ENCODE measurements at places on chromosomes 2 and 18.
A peak's percentile ranks its signal among the peaks of the same experiment; 100 is the strongest.

- DNase-seq, result no peak
These were observed 118.8 kb downstream of the SETBP1 start for GRCh38 chr18:44799382-44799906.

DNA sequence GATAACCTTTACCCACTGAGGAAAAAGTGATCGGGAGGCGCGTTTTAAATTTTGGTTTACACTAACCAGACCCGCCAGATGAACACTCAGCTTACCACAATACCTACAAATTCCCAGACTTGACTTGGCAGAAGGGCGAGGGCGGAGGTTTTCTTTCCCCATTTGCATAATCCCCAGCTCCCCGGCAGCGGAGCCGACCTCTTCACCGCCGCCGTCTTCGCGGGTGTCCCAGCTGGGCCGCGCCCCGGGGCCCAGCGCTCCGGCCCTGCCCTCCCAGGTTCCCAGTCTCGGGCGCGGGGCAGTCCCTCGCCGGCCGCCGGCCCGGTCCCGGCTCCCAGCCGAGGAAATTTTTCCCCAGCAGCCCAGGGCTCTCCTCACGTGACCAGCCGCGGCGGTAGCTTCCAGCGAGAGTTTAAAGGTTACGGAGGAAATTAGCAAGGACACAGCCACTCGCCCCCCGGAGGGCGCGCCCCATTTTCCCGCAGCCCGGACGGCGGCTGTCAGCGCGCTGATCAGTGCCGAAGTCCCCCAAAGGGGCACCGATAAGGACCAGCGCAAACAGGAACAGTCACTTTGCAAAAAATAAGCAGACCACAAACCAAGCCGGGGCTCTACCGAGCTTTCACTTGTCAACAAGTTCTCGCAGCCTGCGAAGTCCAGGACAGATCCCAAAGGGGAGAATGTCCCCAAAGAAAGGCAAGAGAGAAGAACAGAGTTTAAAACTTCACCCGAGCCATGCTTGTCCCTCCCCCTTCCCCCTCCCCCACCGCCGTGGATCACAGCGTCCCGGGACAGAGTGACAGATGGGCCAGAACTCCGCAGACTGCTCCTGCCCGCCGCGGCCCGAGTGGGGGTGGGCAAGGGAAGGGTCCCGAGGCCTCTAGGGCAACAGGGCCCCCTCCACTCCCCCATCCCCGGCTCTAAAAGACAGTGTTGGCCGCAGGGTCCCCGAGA lies 1.3 kb upstream of the PRKCE start:
- peak; percentile 39 for DNase-seq

DNA sequence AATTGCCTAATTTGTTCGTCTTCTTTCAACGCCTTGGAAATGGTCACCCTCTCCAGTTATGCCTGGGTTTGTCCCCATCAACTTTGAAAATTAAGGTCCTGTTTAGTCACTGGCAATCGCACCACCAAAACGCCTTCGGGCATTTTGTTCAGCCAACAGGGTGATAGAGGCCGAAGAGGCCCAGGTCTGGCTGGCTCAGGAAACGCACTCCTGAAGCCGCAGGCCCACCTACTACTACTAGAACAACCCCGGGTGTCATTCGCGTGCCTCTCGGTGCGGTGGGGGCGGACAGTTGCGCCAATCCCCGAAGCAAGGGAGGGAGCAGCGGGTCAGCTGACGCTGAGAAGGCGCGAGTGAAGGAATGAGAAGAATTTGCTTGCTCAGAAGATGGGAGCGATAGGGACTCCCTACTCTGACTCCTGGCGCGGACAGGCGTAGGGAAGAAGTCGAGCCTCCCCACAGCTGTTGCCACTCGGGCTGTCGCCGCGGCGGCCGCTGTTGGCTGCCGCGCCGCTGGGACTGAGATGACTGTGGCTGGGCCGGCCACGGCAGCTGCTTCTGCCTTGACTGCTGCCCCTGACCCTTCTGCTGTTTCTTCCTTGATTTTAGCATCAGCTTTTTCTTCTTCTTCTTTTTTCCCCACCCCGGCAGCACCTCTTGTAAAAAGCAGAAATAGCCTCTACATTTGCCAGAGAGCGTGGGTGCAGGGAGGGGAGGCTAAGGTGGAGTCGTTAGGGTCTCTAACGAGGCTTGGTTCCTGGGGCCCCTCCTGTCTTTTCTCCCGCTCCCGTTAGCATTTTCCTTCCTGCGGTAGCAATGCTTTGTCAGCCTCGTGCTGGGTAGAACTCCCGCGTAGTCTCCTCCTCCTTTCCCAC lies 387.6 kb downstream of the FIGN start:
- DNase-seq, result peak; percentile 72

GRCh38 chr2:227853204-227853629 lies 18.2 kb upstream of the DAW1 start:
- peak; percentile 44 for DNase-seq

DNA sequence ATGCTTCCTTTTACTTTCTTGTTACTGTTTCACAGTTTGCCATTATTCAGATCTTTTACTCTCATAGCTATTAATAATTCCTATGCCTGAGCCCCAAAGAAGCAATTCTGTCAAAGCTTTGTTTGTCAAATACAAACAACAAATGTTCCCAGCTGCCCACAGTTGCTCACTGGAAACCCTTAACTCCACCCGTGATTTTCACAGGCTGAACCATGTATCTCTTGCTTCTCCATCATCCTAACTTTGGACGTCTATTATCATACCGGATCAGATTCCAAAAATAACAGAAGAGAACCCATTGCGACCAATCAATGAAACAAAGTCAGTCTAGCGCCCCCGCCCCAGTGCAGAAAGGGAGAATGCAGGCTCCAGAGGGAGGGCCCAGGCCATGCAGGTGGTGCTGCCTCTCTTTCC lies 24.2 kb downstream of the COLEC12 start:
- no peak for DNase-seq

- no peak for DNase-seq
These were observed 245.0 kb upstream of the MGAT5 start for GRCh38 chr2:134008837-134009236.

DNA sequence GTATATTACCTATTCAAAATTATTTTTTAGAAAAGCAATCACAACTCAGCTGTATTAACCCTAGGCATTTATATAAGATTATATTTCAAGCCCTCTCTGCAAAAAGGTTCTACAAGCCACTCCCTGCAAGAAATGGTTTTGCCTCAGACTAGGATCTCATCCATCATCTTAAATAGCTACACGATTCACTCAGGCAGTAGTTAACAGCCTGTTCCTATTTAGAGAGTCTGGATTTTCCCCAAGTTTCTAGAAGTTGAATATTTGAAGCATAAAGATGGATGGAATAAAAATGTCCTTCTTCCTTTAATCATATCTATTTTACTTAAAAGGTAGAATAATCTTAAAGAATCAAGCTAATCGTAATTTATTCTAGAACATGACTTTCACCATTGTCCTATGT lies 167.1 kb upstream of the STK17B start:
- no peak for DNase-seq

GRCh38 chr2:60557486-60557864 lies 4.0 kb upstream of the BCL11A start:
- no peak for DNase-seq

DNA sequence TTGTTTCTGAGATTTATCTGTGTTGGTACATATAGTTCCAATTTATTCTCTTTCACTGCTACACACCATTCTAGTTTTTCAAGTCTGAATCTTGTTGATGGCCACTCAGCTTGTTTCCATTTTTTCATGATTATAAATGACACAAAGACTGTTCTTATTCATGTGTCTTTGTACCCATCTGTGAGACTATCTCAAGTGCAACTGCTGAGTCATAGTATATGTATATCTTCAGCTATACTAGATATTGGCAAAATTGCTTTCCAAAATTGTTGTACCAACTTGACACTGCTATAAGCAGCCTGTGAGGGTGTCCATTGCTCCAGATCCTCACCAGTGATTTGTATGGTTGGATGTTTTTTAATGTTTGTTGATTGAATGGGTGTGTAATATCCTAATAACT lies 37.2 kb upstream of the RTN4 start:
- DNase-seq, result no peak

DNA sequence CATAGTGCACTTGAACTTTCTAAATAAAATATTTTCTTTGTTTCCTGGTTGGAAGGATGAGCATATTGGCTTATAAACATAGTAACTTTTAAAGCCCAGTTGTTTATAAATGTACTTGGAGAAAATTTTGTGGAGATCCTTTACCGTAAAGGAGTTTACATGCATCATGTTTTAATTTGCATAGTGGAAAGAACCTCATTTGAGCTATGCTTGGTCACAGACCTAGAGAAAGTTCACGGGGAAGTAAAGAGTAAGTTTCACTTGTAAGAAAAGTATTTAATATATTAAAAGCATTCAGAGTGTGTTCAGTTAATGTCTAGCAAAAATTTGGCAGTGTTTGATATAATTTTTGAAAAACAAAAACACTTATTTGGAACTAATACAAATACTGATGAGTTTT lies 45.3 kb downstream of the PIKFYVE start:
- DNase-seq, result no peak

DNA sequence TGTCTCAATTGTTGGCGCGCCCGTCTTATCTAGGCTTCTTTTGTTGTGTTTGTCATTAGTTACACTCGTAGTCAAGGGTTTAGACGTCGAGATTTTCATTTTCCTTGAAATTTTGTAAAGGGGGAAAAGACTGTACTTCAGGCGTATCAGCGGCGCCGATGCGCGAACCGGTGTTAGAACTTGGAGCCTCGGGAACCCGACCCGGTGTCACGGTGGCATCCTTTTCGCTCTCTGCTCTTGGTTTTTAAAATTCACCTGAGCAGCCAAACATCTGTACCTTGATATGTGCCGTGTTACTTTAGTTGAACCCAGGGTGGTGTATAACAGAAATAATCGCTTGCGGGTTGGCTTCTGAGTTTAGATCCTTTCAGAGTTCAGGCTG lies 643 bp downstream of the RMC1 start:
- DNase-seq, result no peak

- DNase-seq, result peak; percentile 44
These were observed 27.4 kb upstream of the SPR start for GRCh38 chr2:72859831-72860262.

GRCh38 chr2:121266543-121267106 lies 18.4 kb downstream of the TFCP2L1 start:
- no peak for DNase-seq

DNA sequence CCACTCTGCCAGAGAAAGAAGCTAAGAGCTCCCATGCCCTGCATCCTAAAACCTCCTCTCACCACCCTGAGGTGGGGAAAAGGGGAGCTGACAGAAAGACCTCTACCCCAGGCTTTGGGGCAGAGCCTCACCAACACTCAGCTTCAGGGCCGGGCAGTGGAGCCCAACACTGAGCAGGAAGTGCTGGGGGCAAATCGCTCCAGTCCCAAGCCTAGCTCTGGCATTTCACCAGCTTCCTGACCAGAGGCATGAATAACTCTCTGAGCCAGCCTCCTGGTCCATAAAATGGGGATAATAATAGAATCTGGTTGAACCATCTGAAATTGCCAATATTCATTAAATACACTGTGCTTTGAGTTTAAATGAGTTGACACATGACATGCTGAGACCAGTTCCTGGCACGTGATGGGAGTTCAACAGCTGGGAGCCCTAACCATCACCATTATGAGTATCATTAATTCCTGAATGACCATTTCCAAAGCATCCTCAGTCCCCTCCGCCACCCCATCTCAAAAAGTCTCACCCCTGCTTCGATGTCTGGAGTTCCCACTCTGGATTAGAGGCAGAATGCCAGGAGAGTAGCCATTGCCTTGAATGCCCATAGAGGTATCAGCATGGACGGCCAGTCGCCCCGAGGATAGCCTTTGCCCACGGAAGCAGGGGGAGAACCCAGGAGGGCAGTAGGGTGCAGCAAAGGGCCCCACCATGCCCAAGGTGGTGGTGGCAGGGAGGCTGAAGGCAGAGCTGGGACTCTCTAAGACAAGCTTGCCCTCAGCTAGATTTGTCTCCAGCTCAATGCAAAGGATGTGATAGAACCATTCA lies 153.4 kb downstream of the TNS1 start:
- DNase-seq, result no peak

- DNase-seq, result no peak
These were observed 122.1 kb upstream of the SLC39A10 start for GRCh38 chr2:195534971-195535370.

DNA sequence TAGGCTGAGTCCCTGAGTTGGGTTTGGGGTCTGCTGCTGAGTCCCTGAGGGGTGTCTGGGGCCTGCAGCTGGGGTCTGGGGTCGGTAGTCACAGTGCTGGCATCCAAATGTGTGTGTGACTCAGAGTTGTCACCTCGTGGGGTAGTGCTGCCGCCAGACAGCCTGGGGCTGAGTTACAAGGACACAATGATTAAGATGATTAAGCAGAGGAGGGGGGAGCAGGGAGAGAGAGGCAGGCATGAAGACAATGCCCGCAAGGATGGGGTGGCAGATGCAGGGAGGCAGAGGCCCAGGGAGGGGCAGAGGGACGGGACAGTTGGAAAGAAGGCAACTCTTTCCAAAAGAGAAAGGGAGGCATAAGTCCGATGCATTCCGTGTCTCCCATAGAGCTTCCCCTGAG lies 120.2 kb downstream of the CELF4 start:
- DNase-seq, result peak; percentile 8

DNA sequence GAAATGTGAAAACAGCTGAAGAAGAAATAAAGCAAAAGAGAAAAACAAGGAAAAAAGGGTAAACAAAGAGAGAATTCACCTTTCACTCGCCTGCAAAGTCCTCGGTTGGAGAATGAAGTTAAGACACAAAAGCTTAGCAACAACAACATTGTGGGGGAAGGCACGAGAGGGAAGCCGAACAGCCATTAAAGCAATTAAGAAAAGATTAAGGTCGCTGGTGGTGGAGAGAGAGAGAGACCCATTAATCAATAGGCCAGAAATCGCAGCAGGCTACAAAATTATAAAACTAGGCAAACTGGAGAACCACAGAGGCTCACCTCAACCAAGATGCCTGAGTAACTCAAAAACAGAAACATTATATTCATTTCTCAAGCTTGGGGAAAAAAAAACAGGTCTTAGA lies 120.0 kb upstream of the SIX3 start:
- DNase-seq, result no peak

DNA sequence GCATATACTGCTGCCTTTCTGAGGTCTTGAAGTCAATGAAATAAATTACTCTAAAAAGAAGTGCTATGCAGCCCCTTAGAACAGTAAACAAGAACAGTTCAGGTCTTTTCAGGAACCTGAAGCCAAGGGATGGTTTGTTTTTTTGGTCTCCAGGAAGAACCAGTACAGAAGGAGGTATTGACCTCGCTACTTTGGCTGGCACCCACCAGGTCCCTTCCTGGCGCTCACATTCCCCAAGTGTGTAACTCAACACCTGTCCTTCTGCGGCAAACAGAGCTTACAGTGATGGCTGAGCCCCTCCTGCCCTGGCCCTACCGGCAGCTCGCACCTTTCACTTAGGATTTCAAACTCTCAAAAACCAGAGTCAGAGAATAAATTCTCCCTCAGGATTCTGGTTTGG lies 51.9 kb downstream of the SETBP1 start:
- no peak for DNase-seq

GRCh38 chr18:37251679-37252078 lies 313.9 kb downstream of the CELF4 start:
- no peak for DNase-seq

- no peak for DNase-seq
These were observed 297.6 kb upstream of the NRXN1 start for GRCh38 chr2:51329512-51329911.
